ENCODE measurements at places on chromosomes 1 and 21.

DNA sequence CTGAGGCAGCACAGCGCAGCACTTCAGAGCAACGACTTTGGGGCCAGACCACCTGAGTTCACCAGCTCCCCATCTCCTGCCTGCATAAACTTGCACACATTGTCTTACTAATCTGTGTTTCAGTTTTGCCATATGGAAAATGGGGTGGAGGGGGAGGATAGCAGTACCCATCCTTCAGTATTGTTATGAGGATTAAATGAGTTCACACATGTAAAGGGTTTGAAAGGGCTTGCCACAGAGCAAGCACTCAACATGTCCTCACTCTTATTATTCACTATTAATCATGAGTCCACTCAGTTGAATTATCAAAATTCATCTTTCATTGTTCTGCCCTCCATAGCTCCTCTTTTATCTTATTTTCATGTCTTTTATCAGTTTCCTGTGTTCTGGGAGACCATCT is 40.1 kb upstream of the BMP8B start:
- no peak for DNase-seq

GRCh38 chr1:181117648-181118449 is 29.3 kb downstream of the IER5 start:
- no peak for DNase-seq

- DNase-seq = no peak
These were observed 18.2 kb upstream of the FCGR2A start for GRCh38 chr1:161486806-161487741.

GRCh38 chr1:62437273-62437940 is 558 bp downstream of the USP1 start:
- peak; percentile 27 for DNase-seq

GRCh38 chr1:117812869-117813511 is 116.4 kb downstream of the GDAP2 start:
- no peak for DNase-seq

- no peak for DNase-seq
These were observed 78.9 kb downstream of the KCNJ6 start for GRCh38 chr21:37837381-37837780.

DNA sequence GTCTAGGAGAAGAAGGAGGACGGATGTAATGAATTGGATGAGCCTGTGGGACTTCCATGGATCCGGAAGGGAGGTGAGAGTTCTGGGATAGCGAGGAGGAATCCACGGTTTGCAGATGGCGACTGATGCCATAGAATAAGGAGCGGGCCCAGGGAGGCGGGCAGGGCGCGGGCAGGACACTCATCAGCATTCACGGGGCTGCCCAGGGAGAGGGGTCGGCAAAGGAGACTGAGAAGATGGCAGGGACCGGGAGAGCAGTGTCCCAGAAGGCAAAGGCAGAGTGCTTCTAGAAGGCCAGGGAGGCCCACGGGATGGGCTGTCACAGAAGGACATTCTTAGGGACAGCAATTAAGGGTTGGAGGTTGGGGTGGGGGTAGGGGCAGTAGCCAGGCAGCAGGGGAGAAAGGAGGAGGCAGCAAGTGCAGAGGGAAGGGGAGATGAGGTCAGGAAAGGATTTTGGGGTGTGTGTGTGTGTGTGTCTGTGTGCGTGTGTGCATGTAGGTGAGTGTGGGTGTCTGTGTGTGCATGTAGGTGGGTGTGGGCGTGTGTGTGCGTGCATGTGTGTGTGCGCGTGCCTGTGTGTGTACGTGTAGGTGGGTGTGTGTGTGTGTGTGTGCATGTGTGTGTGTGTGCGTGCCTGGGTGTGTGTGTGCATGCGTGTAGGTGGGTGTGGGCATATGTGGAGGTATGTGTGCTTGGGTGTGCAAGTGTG is 1.1 kb upstream of the COL8A2 start:
- DNase-seq = no peak
